Esophagus squamous epithelium (tissue), 5 donors: ENCODE measurements at places on chromosomes 2 and 18.

- H3K36me3 ChIP-seq = no peaks in the 10 kb centered on the region
- H3K4me3 ChIP-seq = no peak overlapping the region
- H3K27me3 ChIP-seq = no peaks in the 10 kb centered on the region
- no peaks in the 10 kb centered on the region for H3K4me1 ChIP-seq
- no peak for DNase-seq
Measured at GRCh38 chr2:67503066-67503795, 106.1 kb downstream of the ETAA1 start.

DNA sequence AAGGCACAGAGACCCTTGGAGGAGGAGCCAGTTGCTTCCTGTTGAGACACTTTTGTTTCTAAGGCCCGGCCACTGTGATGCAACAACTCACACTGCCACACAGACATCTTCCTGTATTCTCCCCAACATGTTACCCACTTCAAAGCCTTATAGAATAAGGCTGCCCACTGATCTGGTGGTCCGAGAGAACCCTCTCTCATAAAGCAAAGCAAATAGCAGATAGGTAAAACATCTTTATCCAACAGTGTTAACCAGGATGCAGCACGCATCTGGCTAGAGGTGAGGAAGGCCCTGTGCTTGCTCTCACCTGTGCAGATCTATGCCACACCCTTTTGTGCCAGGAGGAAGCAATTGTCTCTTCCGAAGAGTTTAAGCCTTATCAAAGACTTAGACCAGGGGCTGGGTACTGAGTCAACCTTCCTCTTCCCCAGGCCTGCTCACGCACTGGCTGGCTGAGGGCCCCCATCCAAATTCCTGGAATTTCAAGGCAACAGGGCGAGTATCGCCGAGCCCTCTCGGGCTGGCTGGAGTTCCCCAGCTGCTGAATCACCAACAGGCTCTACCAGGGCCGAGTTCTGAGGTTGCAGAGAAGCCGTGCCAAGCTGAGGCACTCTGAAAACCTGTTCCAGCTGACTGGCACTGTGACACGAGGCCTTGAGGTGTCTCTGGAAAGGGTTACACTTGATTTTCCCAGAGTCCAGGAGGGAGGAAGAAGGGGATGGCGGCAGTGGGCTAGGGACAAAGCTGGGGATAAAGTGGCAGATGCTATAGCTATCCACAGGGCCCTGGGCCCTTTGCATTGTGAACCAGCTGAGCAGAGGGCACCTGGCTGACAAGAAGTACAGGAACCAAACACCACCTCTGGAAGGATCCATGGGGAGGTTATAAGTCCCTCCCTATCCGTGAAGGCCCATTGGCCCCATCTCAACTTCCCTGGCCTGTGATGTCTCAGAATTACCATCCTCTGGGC, 29.3 kb downstream of the TGFA start:
- H3K4me3 ChIP-seq = no peak overlapping the region
- H3K36me3 ChIP-seq = no peaks in the 10 kb centered on the region
- no peak for DNase-seq

- no peaks in the 10 kb centered on the region for H3K36me3 ChIP-seq
- no peak overlapping the region for H3K27ac ChIP-seq
- H3K27me3 ChIP-seq = no peaks in the 10 kb centered on the region
- no peaks in the 10 kb centered on the region for H3K4me1 ChIP-seq
- no peak for DNase-seq
Measured at GRCh38 chr2:18925296-18925695, 335.9 kb upstream of the NT5C1B start.

- no peak overlapping the region for H3K4me3 ChIP-seq
- H3K4me1 ChIP-seq = peaks cover 18% of the 10 kb centered on the region
- no peak for DNase-seq
- peak overlapping the region; percentile 88 for H3K27ac ChIP-seq
- H3K36me3 ChIP-seq = no peaks in the 10 kb centered on the region
Measured at GRCh38 chr2:11753452-11753885, 7.0 kb downstream of the LPIN1 start.

DNA sequence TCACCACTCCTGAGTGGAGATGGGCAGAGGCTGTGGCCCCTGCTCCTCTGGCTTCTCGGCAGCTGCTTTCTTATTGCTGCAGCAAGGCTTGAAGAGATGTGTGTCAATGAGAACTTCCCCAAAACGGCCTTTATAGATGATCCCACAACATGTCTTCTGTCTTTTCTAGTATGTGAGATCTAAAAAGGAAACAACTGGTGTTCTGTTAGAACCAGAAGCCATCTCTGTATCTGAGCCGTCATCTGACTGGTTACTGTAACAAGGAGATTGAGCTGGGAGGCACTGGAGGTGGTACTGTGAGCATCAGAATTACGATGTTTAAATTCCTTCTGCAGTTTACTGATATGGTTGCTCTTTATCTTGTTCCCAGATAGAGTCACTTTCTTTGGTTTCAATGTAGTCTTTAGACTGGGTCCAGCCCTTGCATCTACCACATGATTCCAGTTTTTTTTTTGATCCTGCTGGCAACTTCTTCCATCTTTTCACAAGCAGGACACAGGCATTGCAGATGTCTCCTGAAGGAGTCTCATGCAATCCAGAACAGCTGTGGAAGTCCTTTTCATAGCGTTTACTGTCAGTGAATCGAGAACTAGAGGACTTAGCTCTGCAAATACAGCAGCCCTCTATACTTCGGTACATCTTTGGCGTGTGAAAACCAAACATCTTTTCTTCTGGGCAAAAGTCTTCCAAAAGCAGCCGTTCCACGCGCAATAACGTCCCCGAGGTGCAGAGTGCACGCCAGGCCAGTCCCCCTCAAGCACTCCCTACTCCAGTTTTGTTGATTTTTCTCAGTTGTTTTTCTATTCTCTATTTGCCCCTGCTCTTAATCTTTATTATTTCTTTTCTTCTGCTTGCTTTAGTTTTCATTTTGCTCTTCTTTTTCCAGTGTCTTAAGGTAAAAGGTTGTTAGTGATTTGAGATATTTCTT, 29.7 kb downstream of the TAF4B start:
- no peaks in the 10 kb centered on the region for H3K36me3 ChIP-seq
- no peak overlapping the region for H3K27ac ChIP-seq
- H3K4me1 ChIP-seq = no peaks in the 10 kb centered on the region
- no peak for DNase-seq
- H3K4me3 ChIP-seq = no peak overlapping the region

DNA sequence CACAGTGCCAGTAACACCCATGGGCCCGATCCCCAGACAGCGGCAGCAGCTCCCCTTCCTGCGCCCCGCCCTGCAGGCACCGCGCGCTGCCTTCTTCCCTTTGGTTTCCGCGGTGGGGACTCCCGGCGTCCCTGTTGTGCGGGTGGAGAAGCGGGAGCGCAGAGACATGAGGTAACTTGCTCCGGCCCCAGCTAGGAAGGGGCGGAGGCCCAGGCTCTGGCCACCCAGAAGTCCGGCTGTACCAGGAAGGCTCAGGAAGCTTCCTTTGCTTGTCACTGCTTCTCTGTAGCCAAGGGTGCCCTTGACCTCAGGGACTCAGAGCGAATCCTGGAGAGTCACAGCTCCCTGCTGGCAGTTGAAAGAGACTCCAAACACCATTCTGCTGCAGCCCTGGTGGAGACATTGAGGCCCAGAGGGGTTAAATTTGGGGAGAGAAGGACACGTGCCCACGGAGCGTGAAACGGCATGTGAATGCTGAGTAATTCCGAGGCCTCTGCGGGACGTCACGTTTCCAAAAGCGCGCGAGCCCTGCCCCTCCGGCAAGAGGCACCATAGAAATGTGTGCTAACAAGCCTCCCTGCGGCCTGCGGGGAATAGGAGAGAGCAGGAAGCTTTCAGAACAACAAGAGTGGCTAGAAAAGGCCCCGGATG, 6.7 kb upstream of the ADCY3 start:
- no peaks in the 10 kb centered on the region for H3K27me3 ChIP-seq
- peak overlapping the region; percentile 55 for H3K27ac ChIP-seq
- no peaks in the 10 kb centered on the region for H3K36me3 ChIP-seq
- H3K4me3 ChIP-seq = peak overlapping the region; percentile 33

DNA sequence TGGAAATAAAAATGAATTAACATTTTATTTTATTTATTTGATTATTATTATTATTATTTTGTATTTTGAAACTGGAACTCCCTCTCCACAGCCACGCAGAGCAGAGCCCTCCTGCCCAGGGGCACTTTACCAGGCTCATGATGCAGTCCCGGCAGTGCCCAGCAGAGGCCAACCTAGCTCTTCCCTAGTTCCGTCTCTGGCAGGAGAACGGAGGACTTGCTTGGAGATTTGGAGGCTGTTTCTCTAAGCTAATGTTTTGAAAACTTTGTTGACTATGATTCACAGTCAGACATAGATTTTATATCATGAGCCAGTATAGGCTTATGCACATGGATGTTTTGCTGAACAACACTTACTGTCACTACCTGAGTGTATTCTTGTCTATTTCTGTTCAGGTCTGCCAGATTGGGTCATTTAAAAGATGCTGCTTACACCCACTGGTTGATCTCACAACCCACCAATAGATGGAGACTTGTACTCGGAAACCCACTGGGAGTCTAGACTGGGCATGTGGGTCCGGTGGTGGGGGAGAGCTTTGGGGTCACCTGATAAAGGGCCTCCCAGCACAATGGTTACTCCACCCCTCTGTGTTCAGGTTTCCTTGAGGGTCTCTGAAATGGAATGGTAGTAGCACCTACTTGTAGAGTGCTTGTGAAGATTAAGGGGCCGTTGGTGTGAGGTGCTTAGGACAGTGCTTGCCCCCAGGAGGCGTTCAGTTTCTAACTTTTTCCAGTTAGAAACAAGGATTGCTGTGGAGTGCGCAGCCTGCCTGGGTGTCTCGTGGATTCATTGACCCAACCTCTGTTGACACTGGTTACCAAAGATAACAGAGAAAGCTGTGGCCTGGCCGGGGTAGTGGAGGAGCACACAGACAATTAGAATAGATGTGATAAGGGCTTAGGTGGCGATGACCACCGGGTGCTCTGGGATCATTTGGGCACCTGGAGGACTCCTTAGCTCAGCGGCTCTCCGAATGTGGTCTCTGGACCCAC, 177.3 kb downstream of the HAUS1 start:
- H3K4me1 ChIP-seq = no peaks in the 10 kb centered on the region
- no peak overlapping the region for H3K27ac ChIP-seq
- no peak overlapping the region for H3K4me3 ChIP-seq
- no peak for DNase-seq
- no peaks in the 10 kb centered on the region for H3K27me3 ChIP-seq

GRCh38 chr18:56844556-56844955, 193.4 kb downstream of the WDR7 start:
- no peaks in the 10 kb centered on the region for H3K36me3 ChIP-seq
- H3K4me1 ChIP-seq = no peaks in the 10 kb centered on the region
- no peak overlapping the region for H3K27ac ChIP-seq
- no peak overlapping the region for H3K4me3 ChIP-seq
- no peak for DNase-seq

GRCh38 chr2:85959826-85960225, 71.0 kb upstream of the ST3GAL5 start:
- H3K4me1 ChIP-seq = peaks cover 4% of the 10 kb centered on the region
- DNase-seq = no peak
- no peaks in the 10 kb centered on the region for H3K36me3 ChIP-seq

GRCh38 chr2:40240070-40240469, 211.8 kb downstream of the SLC8A1 start:
- H3K27ac ChIP-seq = no peak overlapping the region
- H3K36me3 ChIP-seq = no peaks in the 10 kb centered on the region
- DNase-seq = no peak
- H3K27me3 ChIP-seq = no peaks in the 10 kb centered on the region
- no peaks in the 10 kb centered on the region for H3K4me1 ChIP-seq
- H3K4me3 ChIP-seq = no peak overlapping the region

GRCh38 chr2:15316370-15316814, 244.7 kb downstream of the NBAS start:
- peaks cover 4% of the 10 kb centered on the region for H3K36me3 ChIP-seq
- no peak overlapping the region for H3K4me3 ChIP-seq
- no peaks in the 10 kb centered on the region for H3K27me3 ChIP-seq
- DNase-seq = no peak

- H3K4me1 ChIP-seq = no peaks in the 10 kb centered on the region
- no peaks in the 10 kb centered on the region for H3K36me3 ChIP-seq
- no peak overlapping the region for H3K4me3 ChIP-seq
- DNase-seq = no peak
Measured at GRCh38 chr2:142796161-142796560, 81.3 kb upstream of the KYNU start.

DNA sequence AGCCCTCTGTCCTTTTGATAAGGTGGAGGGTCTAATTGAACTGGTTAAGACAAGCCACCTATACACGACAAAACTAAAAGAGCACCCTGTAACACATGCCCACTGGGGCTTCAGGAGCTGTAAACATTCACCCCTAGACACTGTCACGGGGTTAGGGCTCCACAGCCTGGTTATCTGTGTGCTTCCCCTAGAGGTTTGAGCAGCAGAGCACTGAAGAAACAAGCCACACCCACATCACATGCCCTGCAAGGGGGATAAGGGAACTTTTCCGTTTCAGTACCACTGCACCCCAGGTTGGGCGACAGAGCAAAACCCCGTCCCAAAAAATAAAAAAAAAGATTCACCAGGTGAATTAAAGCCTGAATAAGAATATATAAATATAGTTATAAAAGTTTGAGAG, 913.7 kb upstream of the ACVR2A start:
- H3K27ac ChIP-seq = no peak overlapping the region
- no peaks in the 10 kb centered on the region for H3K27me3 ChIP-seq
- no peaks in the 10 kb centered on the region for H3K36me3 ChIP-seq
- H3K4me1 ChIP-seq = no peaks in the 10 kb centered on the region

GRCh38 chr2:181761175-181761574, 80.9 kb upstream of the NEUROD1 start:
- DNase-seq = no peak
- no peaks in the 10 kb centered on the region for H3K27me3 ChIP-seq
- H3K27ac ChIP-seq = no peak overlapping the region
